SW480 (cell line): ENCODE measurements at places on chromosomes 6 and 20.

DNA sequence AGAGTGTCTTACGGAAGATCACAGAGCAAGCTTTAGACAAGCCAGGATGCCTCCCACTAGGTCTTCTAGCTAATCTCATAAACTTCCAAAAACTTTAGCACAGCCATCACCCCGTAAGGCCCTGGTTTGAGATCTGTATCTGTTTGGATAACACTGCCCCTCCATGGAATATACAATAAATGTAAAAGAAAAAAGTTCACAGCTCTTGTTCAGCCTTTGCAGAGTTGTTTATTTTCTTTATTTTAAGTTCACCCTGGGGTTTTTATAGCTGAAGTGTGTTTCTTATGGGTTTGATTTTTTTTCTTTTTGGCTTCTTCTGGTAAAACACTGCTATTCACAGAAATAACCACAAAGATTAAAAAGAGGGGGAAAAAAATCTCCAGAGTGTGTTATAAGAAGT, 125.6 kb downstream of the EYA2 start:
- DNase-seq, result no peak

GRCh38 chr20:1505361-1505760, 14.1 kb upstream of the SIRPB2 start:
- no peak for DNase-seq

DNA sequence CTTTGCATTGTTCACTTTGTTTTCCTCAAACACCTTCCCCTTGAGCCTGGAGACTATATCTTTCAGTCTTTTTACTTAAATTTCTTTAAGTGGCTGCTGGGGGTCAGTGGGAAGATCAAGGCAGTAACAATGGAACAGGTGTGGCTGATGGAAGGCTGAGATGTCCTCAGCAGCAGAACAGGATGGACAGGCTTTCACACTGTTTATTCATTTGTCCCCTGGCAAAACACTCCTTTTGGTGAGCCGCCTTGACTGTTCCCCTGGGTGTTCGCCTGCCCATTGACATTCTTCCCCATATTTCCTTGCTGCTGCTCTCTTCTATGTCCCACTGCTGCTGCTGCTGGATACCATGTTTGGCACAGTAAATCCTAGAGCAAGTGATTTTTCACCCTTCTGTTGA, 38.1 kb downstream of the RNF144B start:
- DNase-seq, result no peak

DNA sequence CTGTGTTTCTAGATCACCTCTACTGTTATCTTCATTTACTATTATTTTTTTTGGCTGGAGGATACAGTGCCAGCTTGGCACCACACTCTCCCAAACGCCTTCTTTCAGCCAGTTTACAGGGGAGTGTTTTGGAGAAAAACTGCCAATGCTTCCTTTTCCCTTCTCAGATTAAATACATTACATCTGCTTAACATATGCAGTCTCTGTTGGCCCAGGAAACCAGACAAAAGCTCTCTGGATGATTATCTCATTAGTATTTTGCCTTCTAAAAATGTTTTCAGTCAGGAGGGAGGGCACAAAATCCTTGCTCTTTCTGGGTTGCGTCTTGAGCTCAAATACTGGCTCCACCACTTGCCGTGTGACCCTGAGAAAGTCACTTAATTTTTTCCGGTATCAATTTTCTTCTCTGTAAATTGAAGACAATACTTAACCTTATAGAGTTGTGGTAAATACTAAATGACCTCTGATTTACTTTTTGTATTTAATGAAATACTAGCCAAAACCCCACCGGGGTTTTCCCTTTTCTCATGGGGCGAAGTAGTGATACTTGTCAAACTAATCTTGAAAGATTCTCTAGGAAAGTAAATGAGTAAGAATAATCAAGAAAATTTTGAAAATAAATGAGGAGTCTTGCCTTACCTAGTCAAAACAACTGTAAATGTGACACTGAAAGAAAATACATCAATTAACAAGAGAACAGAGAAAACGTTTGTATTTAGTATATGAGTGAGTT, 146.2 kb downstream of the MMS22L start:
- no peak for DNase-seq

- DNase-seq, result no peak
Observed at GRCh38 chr6:149851461-149852110, 12.6 kb downstream of the LRP11 start.

DNA sequence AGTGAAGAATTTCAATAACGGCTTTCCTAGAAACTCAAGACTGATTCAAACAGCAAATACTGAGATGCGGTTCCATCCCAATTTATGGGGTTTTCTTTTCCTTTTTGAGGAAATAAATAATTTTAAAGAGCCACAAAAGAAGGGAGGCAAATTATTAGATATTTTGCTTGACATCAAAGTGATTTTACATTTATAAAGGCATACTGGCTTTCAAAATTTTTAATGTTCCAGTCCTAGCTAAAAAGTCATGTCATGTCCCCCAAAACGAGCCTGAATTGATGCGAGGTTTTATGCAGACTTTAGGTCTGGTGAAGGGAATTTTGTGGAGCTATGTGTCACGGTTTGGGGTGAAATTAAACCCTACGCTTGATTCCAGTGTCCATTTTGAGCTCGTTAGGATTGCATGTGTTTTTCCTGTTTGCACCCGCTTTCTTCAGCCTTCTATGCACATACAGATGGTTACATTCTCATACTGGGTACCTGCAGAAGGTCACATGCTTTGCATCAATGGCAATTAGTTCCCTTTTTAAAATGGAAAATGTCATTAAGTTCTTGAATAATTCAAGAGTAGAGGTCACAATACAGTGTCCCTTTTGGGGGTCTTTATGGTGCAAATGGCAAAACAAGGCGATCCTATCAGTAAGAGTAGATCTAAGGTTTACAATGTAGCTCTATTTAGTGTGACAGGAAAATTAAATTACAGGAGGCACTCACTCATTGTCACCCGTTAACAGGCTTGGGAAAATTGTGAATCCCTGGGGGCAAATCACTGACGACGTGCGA, 17.3 kb downstream of the FOXA2 start:
- DNase-seq, result no peak

DNA sequence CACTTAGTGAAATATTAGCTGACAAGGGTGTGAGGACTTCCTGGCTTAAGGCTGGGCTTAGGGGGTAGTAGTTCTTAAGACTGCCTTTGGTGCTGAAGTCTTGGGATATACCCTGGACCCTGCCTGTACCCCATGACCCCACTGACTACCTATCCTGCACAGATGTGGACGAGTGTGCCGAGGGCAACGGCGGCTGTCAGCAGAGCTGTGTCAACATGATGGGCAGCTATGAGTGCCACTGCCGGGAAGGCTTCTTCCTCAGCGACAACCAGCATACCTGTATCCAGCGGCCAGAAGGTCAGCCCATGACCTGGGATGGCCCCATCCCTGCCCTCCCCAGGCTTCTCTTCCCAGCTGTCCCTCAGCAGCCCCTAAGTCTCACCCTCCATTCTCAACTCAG, 17.8 kb downstream of the SCUBE3 start:
- DNase-seq, result no peak

DNA sequence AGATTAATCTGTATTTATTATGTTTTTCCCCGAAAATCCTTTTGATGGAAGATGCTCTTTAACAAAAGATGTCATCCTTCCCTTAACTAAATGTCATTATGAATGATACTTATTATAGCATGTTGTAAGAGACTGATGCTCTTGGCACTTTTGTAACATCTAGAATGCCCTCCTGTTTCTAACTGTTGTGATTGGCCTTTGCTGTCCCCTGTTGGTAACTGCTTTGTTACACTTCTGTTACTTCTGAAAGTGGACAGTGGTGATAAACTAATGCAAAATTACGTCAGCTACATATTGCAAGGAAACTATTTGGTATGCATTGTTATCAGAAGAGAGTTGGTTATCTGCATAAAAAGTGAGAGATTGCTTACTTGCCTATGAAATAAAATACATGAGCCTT, 5.8 kb downstream of the TTK start:
- DNase-seq, result no peak

DNA sequence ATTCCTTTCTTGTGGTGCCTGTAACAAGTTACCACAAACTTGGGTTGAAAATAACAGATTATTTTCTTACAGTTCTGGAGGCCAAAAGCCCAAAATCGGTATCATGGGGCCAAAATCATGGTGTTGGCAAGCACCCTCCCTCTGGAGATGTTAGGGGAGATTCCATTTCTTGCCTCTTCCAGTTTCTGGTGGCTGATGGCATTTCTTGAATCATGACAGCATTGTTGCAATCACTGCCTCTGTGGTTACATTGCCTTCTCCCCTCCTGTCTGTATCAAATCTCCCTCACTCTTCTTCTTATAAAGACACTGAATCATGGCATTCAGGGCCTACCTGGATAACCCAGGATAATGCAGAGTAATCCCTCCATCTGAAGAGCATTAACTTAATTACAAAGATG, 17.9 kb upstream of the TENT5A start:
- no peak for DNase-seq

DNA sequence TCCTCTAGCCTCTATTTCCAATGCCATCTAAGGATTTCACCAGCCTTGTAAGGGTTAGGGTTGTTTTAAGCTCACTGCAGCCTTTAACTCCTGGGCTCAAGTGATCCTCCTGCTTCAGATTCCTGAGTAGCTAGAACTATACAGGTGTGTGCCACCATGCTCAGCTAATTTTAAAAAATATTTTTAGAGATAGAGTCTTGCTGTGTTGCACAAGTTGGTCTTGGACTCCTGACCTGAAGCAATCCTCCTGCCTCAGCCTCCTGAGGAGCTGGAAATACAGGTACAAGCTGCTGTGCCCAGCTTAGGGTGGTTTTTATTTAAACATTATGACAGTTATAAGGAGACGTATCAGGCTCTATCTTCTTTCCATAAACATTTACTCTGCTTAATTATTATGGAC, 26.5 kb downstream of the ANKRD6 start:
- no peak for DNase-seq

DNA sequence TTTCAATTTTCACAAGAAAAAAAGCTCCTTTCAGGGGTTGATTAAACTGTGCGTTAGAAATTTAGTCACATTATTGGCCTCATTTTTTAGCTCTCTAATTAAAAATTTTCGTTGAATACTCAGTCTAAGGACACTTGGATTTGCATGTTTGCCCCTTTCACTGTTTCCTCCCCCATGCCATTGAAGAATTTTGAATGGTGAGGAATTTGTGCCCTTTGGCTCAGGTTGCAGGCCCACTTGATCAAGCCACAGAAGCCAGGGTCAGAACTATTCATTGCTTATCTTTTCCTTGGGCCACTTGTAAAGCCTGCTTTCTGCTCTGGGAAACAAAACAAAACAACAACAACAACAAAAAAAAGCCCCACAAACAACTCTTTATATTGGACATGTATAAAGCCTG, 12.2 kb downstream of the LIN28B start:
- DNase-seq, result no peak

GRCh38 chr6:82521369-82521768, 157.8 kb downstream of the TPBG start:
- no peak for DNase-seq

DNA sequence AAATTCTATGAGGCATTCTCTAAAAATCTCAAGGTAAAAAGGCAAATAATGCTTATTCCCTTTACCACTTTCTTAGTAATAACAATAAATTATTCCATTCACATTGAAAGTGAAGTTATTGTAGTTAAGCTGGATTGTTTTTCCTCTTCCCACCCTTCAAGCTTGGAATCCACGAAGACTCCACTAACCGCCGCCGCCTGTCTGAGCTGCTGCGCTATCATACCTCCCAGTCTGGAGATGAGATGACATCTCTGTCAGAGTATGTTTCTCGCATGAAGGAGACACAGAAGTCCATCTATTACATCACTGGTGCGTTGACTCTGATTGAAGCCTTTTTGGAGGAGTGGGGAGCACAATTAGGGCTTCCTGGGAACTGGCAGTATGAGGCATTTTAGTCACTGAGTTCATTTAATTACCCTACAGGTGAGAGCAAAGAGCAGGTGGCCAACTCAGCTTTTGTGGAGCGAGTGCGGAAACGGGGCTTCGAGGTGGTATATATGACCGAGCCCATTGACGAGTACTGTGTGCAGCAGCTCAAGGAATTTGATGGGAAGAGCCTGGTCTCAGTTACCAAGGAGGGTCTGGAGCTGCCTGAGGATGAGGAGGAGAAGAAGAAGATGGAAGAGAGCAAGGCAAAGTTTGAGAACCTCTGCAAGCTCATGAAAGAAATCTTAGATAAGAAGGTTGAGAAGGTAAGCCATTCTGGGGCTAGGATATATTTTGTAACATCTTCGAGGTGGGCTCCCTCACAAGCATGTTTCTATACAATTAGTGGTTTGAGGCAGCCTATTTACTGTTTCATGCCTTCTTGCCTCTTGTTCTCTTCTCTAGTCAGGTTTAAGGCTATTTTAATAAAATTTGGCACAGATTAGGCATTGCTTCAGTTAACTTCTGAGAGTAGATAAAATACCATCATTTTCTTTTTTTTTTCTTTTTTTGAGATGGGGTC, 4.9 kb downstream of the HSP90AB1 start:
- DNase-seq, result no peak

DNA sequence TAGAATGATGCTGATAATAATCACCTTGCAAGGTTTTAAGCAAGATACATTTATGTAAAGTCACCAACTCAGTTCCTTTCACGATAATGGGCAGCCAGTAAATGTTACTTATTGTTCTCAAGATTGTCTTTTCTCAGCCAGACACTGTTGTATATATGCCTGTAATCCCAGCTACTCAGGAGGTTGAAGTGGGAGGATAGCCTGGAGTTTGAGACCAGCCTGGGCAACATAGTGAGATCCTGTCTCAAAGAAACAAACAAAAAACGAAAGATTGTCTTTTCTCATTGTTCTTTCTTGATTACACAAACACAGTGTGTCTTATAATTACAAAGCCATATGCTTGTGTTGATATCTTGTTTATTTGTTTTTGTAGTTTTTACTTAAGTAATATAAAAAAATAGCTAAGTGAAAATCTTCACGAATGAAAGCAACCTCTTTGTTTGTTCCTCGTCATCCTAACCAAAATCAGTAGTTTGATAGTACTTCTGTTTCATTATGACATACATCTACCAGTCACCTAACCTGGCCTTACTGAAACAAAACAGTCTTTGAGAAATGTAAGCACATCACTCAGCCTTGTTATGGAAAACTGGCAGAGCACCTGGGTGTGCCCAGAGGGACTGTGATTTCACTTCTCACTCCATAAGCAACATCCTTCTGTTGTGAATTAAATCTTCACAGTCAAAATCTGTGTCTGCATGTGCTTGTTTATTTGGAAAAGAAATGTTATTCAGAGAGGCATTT, 436.2 kb upstream of the SOX4 start:
- DNase-seq, result no peak
